ENCODE measurements at places on chromosomes 3 and 15.

GRCh38 chr3:23084367-23084766 is 118.8 kb upstream of the UBE2E2 start:
- DNase-seq, result no peak

DNA sequence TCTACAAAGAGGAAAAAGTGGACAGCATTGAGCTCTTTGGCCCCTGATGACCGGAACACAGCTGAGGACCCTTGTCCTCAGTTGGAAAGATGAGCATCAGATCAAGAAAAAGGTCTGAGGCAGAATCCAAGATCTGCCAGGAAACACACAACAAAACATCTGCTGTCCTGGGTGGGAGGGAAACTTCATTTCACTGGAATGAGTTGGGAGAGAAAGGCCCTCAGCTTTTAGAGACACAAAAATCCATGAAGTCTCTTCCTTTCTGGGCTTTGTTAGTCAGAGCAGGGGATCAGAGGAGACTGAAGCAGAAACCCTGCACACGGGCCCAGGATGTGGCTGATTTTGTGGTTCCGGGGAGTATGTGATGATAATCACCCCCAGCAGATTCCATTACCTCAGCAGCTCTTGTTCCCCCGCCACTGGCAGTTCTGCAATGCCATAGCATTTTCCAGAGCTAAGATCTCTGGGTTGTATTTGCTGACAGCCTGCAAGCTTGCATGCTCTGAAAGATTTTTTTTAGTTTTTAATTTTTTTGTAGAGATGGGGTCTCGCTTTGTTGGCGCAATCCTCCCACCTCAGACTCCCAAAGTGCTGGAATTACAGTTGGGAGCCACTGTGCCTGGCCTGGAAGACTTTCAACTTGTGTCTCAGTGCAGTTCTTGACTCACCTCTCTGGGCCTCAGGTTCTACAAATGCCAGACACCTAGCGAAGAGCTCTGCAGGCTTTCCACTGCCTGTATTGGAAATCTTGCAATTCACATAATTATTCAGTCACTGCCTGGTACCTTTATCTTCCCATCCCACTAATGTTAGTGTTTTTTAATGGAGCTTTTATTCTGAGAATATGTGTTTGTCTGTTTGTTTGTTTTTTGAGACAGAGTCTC is 5.8 kb upstream of the TATDN2 start:
- no peak for DNase-seq

DNA sequence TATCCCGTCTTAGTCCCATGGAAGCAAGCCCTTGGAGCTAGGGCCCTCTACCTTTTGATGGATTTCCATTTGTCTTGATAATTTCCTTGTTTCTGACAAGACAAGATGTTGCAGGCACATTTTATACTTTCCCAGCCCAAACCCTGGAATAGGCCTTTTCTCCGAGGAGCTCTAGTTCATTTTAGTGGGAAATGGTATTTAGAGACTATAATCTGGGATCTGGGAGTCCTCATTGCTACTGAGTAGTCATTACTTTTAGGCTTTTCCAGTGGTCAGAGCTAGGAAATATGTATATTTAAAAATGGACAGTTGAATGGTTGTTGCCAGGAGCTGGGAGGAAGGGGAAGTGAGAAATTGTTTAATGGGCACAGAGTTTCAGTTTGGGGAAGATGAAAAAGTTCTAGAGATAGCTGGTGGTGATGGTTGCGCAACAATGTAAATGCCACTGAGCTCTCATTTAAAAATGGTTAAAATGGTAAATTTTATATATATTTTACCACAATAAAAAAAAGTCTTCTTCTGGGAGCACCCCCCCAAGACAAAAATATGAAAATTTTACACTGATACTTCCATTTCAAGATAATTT is 31.6 kb downstream of the MLH1 start:
- DNase-seq, result no peak

DNA sequence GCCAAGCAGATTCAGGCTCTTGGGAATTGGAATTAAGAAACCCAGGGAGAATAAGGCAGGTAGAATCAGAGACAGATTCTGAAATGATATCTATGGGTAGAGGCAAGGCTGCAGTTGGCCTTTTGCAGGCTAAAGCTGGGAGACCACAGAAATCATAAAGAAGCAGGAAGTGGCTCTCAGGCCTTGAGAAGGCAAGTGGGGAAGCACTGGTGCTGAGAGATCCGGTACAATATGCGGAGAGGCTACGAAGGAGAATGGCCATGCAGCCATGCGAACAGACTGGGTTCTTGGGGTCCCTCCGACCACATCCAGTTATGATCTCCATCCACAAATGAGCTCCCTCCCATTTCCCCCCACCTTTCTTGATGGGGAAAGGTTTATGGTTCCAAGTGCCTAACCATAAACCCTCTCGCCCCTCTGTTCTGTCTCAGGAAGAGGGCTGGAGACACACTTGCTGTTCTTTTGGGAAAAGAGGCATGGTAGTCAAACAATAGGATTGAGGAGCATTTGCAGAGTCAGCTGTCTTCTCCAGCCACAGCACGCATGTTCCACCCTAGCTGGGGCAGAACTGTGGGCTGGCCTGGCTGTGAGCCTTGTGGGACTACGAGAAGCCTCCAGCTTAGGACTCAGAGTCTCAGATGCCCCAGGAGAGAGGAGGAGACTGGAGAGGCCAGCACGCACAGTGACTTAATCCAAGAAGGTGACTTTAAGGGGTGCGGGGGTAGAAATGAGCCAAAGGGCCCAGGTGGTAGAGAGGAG is 99.6 kb downstream of the RPLP1 start:
- DNase-seq, result no peak

DNA sequence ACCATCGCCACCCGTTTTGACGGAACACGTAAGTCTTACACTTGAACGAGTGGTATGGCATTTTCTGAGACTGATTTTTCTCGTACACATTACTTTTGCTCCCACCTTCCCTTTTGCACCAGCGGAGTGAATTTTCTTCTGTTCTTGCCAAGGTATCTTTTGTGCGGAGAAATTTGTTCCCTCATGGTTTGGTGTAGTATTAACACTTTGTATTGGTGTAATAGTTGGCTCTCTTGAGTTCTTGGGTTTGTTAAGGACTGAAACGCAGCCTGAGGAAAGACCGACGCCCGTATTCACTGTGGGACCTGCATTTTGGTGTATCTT is 420 bp downstream of the KCNH8 start:
- no peak for DNase-seq

DNA sequence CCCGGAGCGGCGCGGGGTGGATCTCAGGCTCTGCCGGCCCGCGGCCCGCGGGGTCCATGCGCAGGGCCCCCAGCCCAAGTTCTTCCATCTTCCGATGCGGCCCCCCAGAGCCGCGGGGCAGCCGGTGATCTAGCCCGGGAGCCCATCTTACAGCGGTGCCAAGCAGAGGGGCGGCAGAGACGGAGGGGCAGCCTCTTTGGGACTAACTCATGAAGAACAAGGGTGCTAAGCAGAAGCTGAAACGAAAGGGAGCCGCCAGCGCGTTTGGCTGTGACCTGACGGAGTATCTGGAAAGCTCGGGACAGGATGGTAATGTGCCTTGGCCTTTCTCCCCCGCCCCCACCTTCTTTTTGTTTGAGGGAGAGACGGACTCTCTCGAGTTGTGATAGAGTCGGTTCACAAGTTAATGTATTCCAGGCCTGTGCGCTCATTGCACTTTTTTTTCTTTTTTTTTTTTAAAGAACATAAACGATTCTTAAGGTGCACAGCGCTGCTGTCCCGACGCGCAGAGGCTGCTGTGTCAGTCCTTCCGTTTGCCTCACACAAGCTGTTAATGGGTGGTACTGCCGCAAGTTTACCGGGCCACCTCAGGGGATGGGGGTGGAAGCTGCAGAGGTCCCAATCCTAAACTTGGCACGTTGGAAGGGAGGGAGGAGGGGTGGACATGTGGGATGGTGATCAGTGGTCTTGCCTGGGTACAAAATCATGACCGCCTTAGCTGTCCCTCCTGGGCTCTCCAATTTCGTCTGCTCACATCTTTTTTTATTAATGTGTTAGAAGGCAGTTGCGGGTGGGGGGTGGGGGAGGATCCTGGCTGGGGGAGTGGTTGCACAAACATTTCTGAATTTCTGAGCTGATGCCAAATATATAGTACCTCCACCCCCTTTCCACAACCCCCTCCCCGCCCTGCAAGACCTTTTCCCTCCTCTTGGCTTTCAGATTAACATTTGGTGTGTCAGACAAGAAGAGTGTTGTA is 801 bp downstream of the ARHGAP31 start:
- DNase-seq, result no peak

GRCh38 chr3:124444075-124444474 is 286.2 kb upstream of the UMPS start:
- DNase-seq, result no peak

- no peak for DNase-seq
These were observed 188.4 kb upstream of the ICE2 start for GRCh38 chr15:60667190-60667868.

GRCh38 chr15:72783004-72783639 is 436 bp downstream of the ADPGK start:
- no peak for DNase-seq

DNA sequence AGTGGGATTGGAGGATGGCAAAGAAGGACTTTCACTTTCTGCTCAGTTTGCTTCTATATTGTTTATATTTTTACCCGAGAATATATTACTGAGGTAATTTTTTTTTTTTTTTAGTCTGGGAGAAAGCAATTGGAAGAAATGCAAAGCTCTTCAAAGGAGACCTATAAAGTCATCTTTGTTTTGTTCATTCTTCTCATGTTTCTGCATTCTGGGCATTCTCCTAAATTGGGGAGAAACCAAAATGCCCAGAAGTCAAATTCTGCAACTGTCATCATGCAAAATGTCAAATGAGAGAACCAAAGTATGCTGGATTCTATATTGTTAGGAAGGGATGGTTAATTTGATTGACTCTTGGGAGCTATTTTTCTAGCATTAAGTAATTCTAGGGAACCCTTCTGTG is 168.3 kb upstream of the TSC22D2 start:
- DNase-seq, result no peak

DNA sequence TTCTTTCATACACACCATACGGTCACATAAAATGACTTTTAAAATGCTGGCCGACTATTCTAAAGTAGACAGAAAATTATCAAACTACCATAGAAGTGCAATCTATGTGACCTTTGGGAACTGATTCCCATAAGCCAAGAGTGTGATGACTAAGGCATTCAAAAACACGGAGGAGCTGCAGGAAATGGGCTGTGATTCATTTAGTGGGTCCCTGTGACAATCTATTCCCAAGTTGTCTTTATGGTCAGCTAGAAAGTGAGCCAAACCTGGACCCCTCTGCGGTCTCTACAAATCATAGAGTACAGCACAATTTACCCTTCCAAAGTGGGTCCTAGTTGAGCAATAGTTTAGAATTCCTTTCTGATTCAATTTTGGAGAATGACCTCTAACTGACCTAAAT is 251.5 kb upstream of the CBLB start:
- no peak for DNase-seq

- no peak for DNase-seq
These were observed 63.3 kb upstream of the SEC61A1 start for GRCh38 chr3:127988770-127989557.

- no peak for DNase-seq
These were observed 101.4 kb upstream of the HACD2 start for GRCh38 chr3:123686251-123686650.

GRCh38 chr3:9647450-9647849 is 1.9 kb upstream of the MTMR14 start:
- DNase-seq, result no peak

- DNase-seq, result no peak
These were observed 135.3 kb downstream of the FNDC3B start for GRCh38 chr3:172174513-172175253.

DNA sequence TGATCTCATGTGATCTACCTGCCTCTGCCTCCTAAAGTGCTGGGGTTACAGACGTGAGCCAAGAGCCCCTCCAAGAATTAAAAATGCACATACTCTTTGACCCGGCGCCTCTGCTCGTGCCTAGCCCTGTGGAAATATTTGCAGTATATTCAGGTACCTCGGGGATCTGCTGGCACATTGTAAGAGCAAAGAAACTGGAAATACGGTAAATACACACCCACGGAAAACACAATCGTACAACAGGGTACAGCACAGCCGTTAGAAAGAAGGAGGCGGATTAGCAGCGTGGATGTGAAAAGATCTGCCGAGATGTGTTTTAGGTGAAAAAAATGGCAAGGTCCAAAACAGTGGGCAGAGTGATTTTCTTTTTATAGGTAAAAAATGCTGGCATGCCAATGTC is 6.1 kb upstream of the HDAC11 start:
- DNase-seq, result no peak
